ENCODE measurements at places on chromosomes 13 and 19.

DNA sequence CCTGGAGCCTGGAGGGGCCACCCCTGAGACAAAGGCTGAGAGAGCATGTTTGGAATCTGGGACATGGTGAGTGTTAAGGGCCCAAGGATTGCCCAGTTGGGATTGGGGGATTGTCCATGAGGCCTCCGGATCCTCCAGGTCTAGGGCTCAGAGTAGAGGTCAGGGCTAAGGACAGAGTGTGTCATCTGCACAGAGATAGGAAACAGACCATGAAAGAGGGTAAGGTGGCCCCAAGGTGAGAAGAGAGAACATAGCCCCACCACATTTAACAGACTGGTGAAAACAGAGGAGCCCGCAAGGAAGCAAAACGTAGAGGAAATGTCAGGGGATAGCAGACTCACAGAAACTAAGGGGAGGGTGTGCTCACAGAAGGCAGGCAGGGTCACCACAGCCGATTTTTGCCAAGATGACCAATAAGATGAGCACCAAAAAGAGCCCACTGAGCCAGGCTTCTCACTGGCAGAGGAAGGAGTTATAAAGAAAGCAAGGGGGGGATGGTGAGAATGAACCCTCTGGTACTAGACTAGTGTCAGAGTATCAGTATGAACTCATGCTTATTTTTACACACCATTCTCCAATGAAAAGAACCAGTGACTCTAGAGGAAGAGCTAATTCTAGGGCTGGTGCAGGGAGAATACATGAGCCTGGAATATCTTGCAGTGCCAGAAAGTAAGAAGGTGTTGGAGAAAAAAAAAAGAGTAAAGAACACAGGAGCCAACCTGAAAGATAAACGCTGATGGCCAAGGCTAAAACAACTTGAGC, 17.5 kb downstream of the DYRK1B start:
- no peak for DNase-seq

- DNase-seq = peak; percentile 12
These were observed 4.8 kb downstream of the KMT5C start for GRCh38 chr19:55344444-55344843.

DNA sequence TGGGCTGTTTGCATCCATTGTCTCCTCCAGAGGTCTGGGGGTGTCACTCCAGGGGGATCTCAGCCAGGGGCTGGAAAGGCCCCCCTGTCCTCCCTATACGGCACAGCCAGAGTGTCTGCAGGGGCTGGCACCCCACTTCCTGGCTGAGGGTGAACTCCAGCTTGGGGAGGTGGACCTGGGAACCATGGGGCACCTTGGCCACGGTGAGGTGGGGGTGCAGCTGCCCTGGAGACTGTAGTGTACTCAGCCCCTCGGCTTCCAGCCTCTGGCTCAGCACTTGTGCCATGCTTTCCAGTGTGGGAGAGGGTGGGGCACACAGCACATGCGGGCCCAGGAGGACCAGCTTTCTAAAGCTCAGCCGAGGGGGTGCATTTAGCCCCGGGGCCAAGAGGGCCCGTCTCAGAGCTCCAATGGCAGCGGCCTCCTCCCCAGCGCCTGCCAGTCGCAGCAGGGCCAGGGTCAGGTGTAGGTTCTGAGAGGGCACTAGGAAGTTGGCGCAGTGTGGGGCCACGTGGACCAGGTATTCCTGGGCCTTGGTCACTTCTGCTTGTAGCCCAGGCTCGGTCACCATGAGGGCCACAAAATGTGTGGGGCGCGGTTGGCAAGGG, 1.4 kb downstream of the LENG9 start:
- DNase-seq = peak; percentile 49

- peak; percentile 43 for DNase-seq
These were observed 32.2 kb upstream of the TM9SF2 start for GRCh38 chr13:99469041-99469440.

GRCh38 chr19:40165362-40165937, 25.8 kb upstream of the MAP3K10 start:
- no peak for DNase-seq

DNA sequence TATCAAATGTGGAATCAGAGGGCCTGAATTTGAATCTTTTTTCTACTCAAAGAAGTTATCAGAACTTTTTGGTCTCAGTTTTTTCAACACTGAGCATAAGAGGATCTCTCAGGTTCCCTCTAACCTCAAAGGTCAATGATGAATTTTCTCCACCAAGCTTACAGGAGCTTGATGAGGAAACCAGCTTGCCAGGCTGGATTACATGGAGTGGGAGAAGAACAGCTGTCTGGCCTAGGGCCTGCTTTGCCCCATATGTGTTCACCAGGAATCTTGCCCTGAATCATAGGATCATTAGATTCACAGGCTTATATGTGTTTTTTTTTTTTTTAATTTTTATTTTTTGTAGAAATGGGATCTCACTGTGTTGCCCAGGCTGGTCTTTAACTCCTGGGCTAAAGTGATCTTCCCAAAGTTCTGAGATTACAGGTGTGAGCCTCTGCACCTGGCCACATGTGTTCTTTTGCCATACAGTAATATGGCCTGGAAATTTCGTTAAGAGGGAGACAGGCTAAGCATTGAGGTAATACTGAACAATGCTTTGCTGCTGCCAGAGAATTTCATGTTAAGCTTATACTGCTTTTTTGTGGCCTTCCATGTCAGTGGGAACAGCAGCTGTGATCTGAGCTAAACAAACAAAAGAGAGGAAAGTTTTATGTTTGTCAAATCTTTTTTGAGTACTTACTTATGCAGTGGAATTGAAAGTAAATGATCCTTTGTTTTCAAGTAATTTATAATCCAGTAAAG, 110.6 kb downstream of the DNAJC3 start:
- no peak for DNase-seq

- DNase-seq = no peak
These were observed 778 bp downstream of the ZNF230 start for GRCh38 chr19:44003461-44004009.

GRCh38 chr19:1000591-1001537, 645 bp downstream of the GRIN3B start:
- no peak for DNase-seq

- no peak for DNase-seq
These were observed 622.6 kb upstream of the PCDH20 start for GRCh38 chr13:62038214-62038613.

DNA sequence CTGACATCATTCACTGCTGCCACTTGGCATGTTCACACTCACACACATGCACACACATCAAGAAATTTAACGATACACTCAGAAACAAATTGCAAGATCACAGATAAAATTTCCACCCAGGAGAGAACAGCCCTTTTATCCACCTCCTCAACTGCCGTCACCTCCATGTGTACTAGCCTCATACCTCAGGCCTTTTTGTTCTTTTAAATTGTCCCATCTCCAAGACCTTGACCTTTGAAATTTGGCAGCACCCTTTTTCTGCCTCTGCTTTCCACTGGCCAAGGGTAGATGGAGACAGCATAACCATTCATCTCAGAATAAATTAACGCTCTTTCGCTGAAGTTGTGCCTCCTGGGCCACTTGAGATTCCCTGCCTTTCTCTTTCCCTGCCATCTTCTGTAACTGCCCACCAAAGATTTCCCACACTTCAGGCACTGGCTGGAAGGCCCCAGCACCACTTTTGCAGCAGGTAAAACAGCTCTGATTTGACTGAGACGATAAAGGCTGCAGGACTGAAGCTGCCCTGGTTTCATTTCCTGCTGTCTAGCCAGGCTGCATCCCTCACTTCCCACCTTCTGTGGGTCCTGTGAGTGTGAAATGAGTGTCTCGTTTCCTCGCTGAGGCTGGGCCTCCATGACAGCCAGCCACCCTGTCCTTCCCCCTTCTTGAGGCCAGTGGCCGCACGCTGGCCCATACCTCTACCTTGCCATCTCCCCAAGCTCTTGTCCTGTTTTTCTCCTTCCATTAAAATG, 39.3 kb downstream of the MBNL2 start:
- no peak for DNase-seq
